ENCODE measurements at places on chromosomes 5 and 9.

DNA sequence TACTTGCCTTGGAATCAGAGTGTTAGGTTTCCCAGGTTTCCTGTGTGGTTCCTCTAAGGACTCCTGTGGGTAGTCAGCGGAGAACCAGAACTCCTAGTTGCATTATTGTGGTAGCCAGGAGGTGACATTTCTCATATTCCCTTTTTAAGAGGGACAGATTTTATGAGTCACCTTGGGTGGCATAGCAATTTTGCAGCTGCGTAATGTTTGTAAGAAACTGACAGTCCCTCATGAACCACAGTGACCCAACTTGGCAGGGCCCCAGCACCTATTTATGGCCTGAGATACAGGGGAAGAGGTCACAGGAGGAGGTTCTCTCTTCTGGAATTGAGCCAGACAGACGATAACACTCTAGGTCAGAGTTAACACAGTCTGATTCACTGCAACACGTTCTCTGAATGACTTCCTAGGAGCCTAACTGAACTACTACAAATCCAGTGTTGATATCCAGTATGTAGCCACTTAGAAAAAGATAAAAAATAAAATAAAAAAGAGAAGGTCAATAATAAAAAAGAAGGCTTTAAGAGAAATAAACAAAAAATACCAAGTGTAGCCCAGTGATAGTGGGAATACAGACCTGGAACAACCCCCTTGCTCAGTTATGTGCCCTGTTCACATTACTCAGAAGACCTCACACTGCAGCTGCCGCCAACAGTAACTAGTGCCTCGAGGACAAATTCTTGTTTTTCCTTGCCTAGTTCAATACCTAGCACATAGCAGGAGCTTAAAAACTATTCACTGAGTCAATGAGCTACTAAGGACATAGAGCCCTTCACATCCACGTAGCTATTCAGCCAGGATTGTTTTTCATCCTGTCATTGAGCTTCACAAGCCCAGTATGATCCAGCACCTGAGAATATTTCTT is 50.7 kb upstream of the VLDLR start:
- DNase-seq = no peak

DNA sequence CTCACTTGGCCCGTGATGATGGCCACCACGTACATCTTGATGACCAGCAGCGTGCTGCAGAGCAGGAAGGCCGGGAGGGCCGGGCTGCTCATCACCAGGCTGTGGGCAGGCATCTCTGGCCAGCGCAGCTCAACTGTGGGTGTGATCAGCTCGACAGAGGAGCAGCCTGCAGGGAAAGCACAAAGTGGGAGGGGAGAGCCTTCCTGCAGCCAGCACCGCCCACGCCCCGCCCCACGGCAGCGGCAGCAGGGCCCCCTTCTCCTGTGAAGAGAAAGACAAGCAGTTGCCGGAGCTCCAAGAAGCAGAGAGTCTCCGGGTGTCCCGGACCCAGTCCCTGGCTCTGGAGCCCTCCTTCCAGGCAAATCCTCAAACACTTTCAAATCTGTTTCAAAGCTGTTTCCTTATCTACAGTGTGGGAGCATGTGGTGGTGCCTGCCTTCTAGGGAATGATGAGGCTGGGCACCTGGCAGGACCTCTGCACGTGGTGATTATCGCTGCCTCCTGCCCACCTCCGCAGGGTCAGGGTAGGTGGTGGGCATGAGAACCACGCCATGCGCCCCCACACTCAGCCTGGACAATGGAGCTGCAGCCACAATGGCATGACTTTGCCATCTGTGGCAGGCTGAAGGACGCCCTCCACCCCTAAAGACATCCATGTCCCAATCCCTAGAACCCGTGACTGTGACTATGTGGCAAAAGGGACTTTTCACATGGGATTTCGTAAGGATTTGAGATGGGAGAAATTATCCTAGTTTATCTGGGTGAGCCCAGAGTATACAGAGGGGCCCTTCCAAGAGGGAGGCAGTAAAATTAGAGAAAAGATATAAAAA is at the start of gene PTGES:
Gene PTGES (minus strand): TSS at position 143 of the 830 bp plus-strand sequence. CDS start 30 bp downstream, at position 113.
- peak; percentile 56 for DNase-seq

DNA sequence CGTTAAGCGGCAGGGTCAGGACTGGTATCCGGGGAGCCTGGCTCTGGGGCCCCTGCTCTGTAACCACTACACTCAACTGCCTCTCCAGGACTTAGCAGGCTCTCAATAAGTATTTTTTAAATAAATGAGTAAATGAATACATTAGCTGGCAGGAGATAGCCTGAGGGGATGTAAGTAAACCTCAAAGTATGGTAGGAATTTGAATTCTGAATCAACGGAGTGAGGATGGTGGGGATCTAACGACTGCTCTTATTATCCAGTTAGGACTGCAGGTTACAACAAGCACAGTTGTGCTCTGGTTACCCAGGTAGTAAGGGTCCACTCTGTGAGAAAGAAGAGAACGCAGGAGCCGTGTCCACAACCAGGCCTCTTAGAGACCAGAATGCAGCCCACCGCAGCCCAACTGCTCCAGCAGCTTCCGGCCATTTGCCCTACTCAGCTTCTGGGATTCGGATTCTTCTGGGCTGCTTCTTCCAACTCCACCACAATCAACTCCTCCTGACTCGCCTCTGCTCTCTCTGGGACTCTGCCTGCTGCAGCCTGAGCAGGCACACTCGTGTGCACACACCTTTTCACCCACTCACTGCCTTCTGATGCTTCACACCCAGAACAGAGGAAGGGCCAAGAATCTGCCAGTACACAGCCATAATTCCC is 52.6 kb downstream of the MED27 start:
- DNase-seq = no peak

DNA sequence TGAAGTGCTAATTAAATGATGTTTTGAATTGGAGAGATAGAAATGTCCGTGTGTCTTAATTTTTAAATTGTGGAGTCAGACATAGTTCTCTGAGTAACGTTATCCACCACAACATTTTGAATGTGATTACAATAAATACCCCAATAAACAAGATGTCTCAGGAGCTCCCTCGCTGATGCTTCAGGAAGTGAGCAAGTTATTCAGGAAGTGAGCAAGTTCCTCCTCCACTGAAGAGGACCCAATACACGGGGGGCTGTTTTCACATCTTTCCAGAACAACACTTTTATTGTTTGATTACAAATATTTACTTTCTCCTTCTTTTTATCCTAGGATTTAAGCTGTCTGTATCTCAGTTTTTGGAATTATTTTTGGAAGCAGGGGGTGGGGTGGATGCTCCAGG is 363.8 kb downstream of the LRRC70 start:
- DNase-seq = no peak

Measured in activated CD4-positive, alpha-beta T cell treated with anti-CD3 and anti-CD28 coated beads, Interleukin-2, amount 10 ng/mL, durations not matched to agents 7 days and 5 days (primary cell).